ENCODE measurements at places on chromosomes 5 and 9.

DNA sequence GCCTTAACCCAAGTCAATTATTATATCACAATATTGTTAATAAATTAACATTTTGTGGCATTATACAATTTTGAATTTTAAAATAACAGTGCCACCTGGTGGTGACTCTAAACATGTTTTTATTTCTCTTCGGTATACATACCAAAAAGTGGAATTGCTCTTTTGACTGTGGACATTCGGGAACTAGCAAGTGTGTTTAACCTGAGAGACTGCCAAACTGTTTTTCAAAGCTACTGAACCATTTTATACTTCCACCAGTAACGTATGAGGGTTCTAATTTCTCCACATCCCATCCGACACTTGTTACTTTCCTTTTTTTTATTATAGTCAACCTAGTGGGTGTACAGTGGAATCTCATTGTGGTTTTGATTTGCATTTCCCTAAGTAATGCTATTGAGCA is 18.3 kb upstream of the HSDL2 start:
- DNase-seq: no peak

DNA sequence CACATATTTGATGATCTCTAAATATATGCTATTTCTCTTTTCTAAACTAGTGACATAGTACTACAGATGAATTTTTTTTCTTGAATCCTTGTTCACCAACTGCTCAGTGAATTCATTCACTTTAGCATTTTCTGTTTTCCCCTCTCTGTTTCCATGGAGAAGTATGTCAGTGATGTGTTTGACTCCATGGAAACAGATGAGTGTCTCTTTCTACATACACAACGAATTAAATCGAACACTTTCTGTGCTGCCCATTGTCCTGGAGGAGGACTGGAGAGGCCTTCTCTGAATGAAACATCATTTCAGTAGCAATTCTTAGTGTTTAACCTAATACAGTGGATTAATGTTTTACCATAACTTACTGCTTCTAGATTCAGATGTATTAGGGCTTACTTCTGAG is 9.5 kb downstream of the INVS start:
- DNase-seq: no peak

DNA sequence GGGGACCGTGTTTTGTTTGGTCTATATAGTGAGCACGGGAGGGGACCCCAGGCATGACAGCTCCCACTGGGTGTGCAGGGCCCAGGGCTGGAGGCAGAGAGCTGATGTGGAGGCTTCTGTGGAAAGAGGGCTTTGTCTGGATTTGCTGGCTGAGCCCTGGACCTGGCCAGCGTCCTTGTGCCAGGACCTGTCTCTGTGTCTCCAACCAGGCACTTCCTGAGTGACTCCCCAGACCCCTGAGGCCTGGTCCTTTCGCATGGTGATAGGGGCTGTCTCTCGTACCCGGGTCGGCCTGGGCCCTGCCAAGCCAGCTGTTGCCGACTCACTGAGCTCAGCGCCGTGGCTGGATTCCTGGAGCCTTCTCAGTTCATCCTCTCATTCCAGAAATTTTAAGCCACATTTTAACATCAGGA is 77.6 kb downstream of the ADAMTS2 start:
- no peak for DNase-seq

DNA sequence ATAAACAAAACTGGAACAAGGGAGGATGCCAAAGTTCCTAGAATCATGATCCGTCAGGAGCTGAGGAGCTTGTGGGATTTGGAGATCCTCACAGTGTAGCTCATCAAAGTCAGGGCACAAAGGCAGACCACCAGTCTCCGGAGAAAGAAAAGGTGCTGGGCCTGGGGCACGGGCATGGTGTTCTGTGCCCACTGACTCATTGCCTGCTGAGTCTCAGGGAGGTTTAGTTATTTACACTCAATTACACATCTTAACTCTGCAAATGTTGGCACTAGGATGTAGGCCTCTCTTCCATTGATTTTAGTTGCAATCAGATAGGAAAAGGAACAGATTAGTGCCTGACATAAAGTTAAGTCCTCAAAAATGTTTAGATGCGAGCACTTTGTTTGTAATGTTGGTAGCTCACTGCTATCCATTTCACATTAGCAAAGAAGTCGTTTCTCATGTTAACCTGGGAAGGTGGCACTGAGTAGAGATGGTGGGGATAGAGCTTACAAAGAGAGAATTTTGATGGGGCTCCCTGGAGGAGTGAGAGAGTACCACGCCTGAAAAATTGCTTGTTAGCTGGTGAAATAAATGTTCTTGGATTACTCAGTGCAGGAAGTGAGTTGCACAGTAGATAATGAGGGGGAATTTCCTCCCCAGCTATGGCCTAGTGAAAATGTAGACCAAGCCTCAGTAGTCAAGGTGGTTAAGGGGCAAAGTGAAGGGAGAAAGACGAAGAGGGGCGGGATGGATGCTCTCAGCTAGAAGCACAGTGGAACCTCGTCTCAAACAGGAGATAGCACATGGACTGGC is 109.5 kb upstream of the CD180 start:
- no peak for DNase-seq

DNA sequence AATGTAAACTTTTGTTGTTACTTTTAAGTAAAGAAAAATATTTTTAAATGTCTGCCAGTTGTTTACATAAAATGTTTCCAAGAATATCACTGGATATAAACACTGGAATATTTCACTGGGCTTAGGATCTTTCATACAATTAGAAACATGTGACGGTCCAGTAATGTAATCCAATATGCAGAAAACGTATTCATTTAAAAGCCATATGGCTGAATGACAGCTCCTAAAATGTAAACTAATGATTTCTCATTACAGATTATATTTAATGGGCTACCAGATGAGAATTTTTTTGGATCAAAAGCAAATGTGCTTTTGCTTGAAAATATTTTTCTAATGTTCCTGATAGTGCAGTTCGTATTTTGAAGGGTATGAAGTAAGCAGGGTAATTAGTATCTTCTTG is 124.3 kb downstream of the TTC39B start:
- DNase-seq: no peak

- no peak for DNase-seq
Measured at GRCh38 chr5:13780081-13780480, 164.4 kb downstream of the DNAH5 start.
